ENCODE measurements at places on chromosomes 5 and 9.

DNA sequence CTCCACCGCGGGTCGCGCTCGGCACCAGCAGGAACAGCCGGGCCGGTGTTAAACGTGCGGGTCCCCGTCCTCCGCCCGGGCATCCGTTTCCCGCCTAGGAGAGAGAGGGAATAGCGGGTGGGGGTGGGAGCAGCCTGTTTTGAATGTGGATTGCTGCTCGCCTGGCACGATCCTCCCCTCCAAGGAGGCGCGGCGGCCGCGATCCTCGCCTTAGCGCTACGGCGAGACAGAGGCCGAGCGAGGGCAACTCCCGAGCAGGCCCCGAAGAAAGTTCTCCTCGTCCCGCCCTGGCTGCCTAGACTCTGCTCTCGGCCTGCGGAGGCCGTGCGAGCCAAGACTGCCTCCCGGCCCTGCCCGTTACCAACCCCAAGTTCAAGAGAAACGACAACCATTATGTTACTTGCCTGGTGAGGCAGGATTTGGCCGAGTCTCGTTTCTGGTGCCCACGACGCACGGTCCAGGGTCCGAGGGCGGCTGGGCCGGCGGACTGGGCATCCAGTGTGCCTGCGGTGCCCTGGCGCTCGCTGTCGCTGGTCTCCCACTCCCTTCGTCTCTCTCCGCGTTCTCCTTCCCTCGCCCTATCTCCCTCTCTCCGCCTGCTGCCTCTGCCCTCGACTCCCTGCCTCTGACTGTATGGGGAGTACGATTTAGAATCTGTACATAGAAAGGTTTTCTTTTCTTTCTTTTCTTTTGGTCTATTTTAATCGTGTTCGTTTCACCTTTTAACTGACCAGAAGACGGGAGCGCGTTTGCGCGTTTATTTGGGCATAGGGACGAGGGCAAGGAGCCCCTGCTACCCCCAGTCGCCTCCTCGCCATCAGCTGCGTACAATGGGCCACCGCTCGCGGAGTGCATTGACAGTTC lies 724 bp downstream of the NR2F1-AS1 start:
- H3K36me3 ChIP-seq: peaks cover 3% of the 10 kb centered on the region
- peak overlapping the region; percentile 81 for H3K4me3 ChIP-seq
- peaks cover 6% of the 10 kb centered on the region for H3K4me1 ChIP-seq
- H3K27ac ChIP-seq: peak overlapping the region; percentile 96
- no peaks in the 10 kb centered on the region for H3K27me3 ChIP-seq
- peak; percentile 48 for DNase-seq

- no peaks in the 10 kb centered on the region for H3K27me3 ChIP-seq
- H3K4me1 ChIP-seq: peaks cover 11% of the 10 kb centered on the region
- peak overlapping the region; percentile 7 for H3K4me3 ChIP-seq
- peaks cover 47% of the 10 kb centered on the region for H3K36me3 ChIP-seq
- no peak overlapping the region for H3K27ac ChIP-seq
- no peak for DNase-seq
Measured at GRCh38 chr5:149546974-149547373, 4.3 kb downstream of the CSNK1A1 start.

DNA sequence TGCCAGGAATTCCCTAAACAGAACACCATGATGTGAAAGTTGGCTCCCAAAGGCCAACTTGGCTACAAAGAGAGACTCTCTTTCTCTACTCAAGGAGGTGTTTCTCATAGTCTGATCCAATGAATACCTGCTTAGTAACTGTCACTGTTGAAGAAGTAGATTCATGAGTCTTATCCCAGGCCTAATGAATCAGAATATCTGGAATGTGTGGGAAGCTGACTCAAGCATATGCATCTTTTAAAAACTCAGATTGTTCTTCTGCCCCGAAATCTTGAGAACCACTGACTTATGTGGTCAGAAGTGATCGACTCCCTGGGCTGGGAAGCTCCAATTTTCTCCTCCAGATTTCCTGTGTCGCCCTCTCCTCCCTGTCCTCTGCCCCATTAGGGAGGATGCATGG lies 345.6 kb downstream of the PLK2 start:
- H3K4me3 ChIP-seq: no peak overlapping the region
- H3K27me3 ChIP-seq: no peaks in the 10 kb centered on the region
- no peaks in the 10 kb centered on the region for H3K36me3 ChIP-seq
- no peak overlapping the region for H3K27ac ChIP-seq
- peaks cover 3% of the 10 kb centered on the region for H3K4me1 ChIP-seq

- no peaks in the 10 kb centered on the region for H3K36me3 ChIP-seq
- no peaks in the 10 kb centered on the region for H3K4me1 ChIP-seq
- DNase-seq: no peak
- H3K27ac ChIP-seq: no peak overlapping the region
Measured at GRCh38 chr5:1641041-1641440, 117.3 kb upstream of the LPCAT1 start.

DNA sequence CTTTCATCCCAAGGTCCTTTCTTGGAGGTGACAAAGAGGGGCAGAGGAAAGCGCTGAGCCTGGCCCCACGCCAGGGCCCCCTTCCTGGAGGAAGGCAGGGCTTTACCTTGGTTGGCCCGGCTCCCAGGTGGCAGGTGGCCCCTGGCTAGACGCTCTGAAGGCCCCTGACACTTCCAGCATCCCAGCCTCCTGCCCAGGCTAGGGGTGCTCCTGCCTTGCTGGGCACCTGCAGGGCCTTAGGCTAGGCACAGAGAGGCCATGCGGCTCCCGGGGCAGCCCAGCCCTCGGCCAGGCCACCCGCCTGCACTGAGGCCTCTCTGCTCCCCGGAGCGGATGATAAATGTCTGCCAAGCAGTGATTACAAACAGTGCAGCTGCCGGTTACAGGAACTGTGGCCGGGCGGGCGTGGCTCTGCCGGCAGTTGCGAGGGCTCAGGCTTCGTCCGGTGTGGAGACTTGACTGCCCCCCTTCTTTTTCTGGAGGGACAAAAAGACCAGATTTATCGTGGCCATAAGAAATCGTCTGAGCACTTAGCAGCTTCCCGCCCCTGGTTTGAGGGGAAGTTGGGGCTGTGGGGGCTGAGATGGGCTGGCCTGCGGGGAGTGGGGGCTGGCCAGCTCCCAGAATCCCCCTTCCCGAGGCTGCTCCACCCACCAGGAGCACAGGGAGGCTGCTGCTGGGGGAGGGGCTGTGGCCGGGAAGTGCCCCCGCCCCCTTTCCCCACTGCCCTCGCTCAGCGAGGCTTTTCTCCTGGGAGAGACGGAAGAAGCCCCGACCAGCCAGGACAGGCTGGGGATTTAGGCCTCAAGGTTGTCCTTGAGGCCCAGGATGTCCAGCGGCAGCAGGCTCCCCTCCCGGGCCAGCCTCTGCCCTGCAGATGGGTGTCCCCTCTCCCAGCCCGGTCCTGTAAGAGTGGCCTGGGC lies 31.6 kb upstream of the UBAC1 start:
- DNase-seq: peak; percentile 84
- peak overlapping the region; percentile 93 for H3K27ac ChIP-seq
- H3K4me1 ChIP-seq: peaks cover 21% of the 10 kb centered on the region
- H3K36me3 ChIP-seq: no peaks in the 10 kb centered on the region
- H3K27me3 ChIP-seq: no peaks in the 10 kb centered on the region

GRCh38 chr5:142179776-142180387 lies 71.3 kb downstream of the NDFIP1 start:
- H3K4me1 ChIP-seq: no peaks in the 10 kb centered on the region
- H3K36me3 ChIP-seq: no peaks in the 10 kb centered on the region
- H3K27me3 ChIP-seq: no peaks in the 10 kb centered on the region
- H3K4me3 ChIP-seq: no peak overlapping the region
- DNase-seq: no peak
- no peak overlapping the region for H3K27ac ChIP-seq

DNA sequence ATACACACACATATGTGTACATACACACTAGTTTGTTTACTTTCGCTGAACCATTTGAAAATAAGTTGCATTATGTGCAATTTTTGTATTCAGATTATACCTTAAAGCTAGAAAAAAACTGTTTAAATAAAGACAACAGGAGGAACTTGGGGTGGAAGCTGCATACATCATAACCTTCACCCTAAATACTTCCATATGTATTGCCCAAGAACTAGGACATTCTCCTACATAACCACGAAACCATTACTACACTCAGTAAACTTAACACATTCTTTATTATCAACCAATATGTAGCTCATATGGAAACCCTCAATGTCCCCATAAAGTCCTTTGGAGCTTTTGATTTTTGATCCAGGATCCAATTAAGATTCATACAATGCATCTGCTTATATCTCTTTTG lies 83.3 kb downstream of the GIN1 start:
- peaks cover 7% of the 10 kb centered on the region for H3K36me3 ChIP-seq
- no peaks in the 10 kb centered on the region for H3K4me1 ChIP-seq
- H3K27me3 ChIP-seq: no peaks in the 10 kb centered on the region
- no peak overlapping the region for H3K27ac ChIP-seq
- H3K4me3 ChIP-seq: no peak overlapping the region

- no peak overlapping the region for H3K27ac ChIP-seq
- no peaks in the 10 kb centered on the region for H3K4me1 ChIP-seq
- no peaks in the 10 kb centered on the region for H3K27me3 ChIP-seq
- H3K36me3 ChIP-seq: 0 out of 2 replicates have a peak, but pooled peaks cover 3% of the 10 kb centered on the region
Measured at GRCh38 chr5:151021746-151022145, 1.4 kb downstream of the GPX3 start.

DNA sequence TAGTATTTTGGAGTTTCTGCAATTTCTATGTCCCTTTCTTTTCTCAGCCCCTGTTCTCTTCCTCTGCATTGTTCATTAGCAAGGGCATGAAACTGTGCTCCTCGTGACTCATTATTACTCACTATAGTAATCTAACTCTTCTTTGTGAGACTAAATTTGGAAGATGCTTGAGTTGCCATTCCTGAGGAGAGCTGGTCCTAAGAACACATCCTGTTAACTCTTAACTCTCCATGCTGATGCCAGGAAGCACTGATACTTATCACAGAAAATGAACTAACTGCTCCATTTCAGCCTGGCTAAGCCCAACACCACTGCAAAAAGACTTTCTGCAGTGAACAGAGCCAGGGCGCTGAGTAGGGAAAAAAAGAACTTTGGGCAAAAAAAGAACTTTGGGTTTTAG lies 10.6 kb upstream of the CSNK1A1 start:
- peaks cover 14% of the 10 kb centered on the region for H3K4me1 ChIP-seq
- H3K27ac ChIP-seq: peak overlapping the region; percentile 100
- no peak overlapping the region for H3K4me3 ChIP-seq
- no peaks in the 10 kb centered on the region for H3K27me3 ChIP-seq
- peak; percentile 98 for DNase-seq

DNA sequence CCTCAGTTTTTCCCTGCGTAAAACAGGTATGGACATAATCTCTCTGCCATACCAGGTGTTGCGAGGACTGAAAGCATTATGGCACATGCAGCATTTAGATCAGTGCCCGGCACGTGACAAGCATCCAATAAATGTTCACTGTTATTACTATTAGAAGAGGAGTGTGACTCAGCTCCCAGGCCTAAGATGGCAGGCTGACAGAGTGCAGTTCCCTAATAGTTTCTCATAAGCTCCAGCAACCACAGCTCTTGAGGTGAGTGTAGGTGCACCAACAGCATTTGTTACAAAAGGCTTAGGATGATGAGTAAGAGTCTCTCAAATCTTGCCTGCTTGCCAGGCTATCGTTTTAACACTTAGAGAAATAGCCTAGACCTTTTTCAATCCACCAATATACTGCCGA lies 28.9 kb upstream of the GLIS3 start:
- H3K27ac ChIP-seq: no peak overlapping the region
- DNase-seq: peak; percentile 59
- no peaks in the 10 kb centered on the region for H3K4me1 ChIP-seq
- no peaks in the 10 kb centered on the region for H3K36me3 ChIP-seq

DNA sequence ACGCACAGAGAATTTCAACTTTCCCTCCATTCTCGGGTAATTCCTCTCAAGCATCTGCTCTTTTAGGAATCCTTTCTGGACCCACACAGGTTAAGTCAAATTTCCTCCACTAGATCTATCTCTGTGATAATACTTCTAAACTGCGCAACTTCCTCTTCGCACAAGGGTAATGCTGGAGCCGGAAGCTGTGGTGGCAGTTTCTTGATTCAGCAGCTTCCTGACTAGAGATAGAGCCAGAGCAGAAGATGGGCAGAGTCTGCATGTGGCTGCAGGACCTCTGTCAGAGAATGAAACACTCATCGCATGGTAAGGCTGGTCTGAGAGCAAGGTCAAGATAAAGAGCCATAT lies 11.1 kb upstream of the CDC42SE2 start:
- no peak overlapping the region for H3K4me3 ChIP-seq
- no peak overlapping the region for H3K27ac ChIP-seq
- H3K4me1 ChIP-seq: peaks cover 6% of the 10 kb centered on the region
- no peak for DNase-seq
- no peaks in the 10 kb centered on the region for H3K36me3 ChIP-seq

DNA sequence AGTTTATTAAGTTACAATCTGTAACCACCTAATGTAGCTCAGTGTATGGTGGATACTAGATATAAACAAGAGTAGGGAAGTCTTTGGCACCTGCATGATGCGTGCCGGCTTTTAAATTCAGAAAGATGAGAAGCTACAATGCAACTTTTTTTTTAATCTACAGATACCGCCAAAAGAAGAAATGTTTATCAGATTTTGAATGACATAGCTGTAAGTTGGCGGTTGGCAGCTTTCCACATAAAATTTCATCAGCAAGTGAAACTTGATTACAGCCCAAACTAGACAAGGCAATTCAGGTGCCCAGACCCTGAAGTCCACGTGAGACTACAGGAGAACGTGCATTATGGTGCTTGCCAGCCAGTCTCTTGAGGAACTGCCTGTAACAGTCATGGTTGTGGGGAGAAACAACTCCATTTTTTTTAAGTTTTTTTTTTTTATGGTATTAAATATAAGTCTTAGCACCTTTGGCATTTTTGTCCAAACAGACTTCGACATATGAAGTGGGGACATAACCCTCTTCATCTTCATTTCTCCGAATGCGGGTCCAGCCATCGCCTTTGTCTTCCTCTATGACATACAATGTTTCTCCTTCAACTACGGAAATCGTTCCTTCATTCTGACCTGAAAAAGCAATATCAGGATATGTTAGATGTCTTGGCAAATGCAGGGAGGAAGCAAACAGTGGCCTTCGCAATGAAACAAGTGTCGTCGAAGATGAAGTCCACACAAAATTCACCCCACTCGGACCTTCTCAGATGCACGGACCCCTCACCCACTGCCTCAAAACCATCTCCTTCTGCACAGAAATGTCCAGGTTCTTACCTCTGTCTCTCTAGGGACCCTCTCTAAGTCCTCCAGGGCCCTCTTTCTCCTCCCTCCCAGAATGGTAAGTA lies 60.4 kb downstream of the USP20 start:
- no peak overlapping the region for H3K4me3 ChIP-seq
- H3K36me3 ChIP-seq: peaks cover 21% of the 10 kb centered on the region
- DNase-seq: no peak
- H3K27ac ChIP-seq: no peak overlapping the region

- H3K4me1 ChIP-seq: no peaks in the 10 kb centered on the region
- no peak overlapping the region for H3K27ac ChIP-seq
- H3K27me3 ChIP-seq: no peaks in the 10 kb centered on the region
- H3K4me3 ChIP-seq: no peak overlapping the region
- DNase-seq: no peak
Measured at GRCh38 chr9:90514877-90515276, 127.7 kb downstream of the DIRAS2 start.

GRCh38 chr5:156394642-156395305 lies 67.8 kb downstream of the SGCD start:
- peaks cover 3% of the 10 kb centered on the region for H3K36me3 ChIP-seq
- H3K27me3 ChIP-seq: no peaks in the 10 kb centered on the region
- H3K27ac ChIP-seq: no peak overlapping the region
- DNase-seq: peak; percentile 33

GRCh38 chr9:13165236-13165945 lies 114.1 kb downstream of the MPDZ start:
- no peak for DNase-seq
- H3K36me3 ChIP-seq: peaks cover 9% of the 10 kb centered on the region
- no peak overlapping the region for H3K4me3 ChIP-seq
- H3K4me1 ChIP-seq: no peaks in the 10 kb centered on the region
- H3K27ac ChIP-seq: no peak overlapping the region
- H3K27me3 ChIP-seq: no peaks in the 10 kb centered on the region

- H3K27ac ChIP-seq: no peak overlapping the region
- H3K4me1 ChIP-seq: no peaks in the 10 kb centered on the region
- H3K36me3 ChIP-seq: no peaks in the 10 kb centered on the region
- no peak overlapping the region for H3K4me3 ChIP-seq
Measured at GRCh38 chr5:18686253-18686652, 1052.0 kb downstream of the TAF11L14 start.

All from IMR-90 (cell line).